BJ (cell line): ENCODE measurements at places on chromosomes 11 and 22.

- no peak for DNase-seq
Measured at GRCh38 chr11:30333405-30333804, 10.5 kb downstream of the ARL14EP start.

DNA sequence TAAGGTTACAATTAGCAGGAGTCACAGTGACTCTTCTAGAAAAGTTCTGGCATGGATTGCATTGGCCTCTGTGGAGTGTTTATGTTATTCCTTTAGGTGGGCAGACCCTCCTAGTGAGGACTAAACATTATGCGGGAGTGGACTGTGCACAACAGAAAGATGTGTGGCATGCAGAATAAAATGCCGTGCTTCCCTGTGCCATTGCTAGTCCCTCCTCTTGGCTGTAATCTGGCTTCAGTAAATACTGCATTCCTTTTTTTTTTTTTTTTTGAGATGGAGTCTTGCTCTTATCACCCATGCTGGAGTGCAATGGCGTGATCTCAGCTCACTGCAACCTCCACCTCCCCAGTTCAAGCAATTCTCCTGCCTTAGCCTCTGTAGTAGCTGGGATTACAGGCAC, 45.0 kb downstream of the SLC5A1 start:
- DNase-seq, result no peak

GRCh38 chr11:10247011-10247410, 47.0 kb downstream of the SBF2 start:
- DNase-seq, result no peak

GRCh38 chr22:30204015-30204741, 42.4 kb downstream of the LIF start:
- no peak for DNase-seq

- DNase-seq, result no peak
Measured at GRCh38 chr11:72781063-72781312, 12.9 kb downstream of the STARD10 start.

DNA sequence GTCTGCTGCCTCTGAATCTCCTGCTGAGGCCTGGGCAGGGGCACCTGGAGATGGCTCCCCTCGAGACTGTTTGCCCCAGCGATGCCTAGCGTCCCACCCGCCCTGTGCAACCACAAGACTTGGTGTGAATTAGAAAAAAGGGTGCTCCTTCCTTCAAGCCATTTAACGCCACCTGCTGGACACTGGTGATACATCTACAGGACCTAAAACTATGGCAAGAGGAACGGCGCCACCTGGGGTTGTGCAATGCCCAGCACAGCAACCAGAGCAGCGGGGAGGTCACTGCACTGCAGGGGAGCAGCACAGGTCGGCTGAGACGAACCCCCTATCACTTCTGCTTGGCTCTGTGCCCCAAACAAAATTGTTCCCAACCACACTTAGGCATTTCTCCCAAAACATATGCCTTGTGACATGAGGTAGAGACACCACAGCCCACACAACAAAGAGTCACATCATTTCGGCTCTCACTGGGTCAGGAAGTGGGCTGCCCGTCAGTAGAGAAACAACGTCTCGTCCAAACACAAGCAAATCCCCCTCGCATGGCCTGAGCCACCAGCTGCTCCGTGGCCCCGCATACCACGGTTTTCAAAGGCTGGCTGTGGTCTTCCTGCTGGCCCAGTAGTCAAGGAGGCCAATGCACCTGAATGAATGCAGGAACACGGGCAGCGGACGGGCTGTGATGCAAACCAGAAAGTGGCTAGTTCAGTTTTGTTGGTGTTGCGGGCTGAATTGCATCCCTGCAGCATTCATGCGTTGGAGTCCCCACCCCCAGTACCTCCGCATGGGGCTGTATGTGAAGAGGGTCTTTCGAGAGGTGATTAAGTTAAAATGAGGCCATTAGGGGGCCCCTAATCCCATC, 171.9 kb downstream of the SHANK2 start:
- no peak for DNase-seq

DNA sequence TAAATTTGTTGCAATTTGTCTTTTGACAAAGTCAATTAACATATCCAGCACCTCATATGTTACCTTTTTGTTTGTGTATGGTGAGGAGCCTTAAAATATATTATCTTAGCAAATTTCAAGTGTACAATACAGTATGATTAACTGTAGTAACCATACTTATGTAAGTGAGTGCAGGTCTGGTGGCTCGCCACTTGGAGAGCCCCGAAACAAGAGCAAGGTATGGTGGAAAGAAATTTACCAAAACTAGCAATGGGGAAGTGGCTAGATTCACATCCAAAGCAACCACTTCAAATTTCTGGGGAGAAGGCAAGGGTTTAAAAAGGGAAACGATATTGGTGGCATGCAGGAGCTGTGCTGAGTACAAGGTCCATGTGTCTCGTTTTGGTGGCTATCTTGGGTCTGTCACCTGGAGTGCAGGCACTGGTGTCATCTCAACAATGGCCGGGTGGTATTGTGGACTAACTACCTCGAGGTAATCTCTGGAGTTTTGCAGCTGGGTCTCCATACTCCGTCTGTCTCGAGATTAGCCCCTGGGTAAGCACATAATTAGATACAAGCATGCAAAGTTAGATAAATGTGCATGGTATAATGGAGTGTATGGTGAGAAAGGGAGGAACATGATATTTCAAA, 8.2 kb upstream of the FNBP4 start:
- DNase-seq, result no peak

DNA sequence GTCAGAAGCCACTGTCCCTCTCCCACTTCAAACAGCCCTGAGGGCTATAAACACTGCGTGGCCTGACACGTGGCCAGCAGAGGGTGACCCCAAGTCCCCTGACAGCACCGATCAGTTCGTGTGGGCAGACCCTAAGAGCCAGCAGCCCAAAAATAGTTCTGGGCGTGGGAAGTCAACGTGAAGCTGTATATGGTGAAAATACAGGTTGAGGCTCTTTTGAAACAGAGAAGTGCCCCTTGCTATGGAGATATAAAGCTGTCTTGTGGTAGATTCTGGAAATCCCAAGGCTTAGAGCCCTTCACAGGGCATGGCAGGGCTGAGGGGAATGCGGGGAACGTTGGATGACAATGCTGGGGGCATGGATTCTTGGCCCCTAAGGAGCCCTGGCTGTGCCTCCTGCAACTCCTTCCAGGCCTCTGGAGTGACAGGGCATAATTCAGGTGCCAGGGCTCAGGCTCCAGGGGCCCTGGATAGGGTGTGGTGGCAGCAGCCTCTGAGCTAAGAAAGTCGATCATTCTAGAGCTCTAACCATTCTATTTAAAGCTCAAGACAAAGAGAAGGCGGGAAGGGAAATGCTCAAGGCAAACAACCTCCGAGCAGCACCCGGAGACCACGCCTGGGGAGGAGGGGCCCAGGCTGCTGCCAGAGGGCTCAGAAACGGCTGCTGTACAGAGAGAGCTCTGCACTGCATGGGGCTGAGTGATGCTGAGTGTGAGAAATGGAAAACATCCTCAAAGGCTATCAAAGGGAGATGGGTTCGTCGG, 60.4 kb upstream of the CD5 start:
- no peak for DNase-seq

GRCh38 chr11:107752949-107753822, 41.3 kb upstream of the SLN start:
- DNase-seq, result no peak

- no peak for DNase-seq
Measured at GRCh38 chr22:31488346-31488883, 1.2 kb downstream of the EIF4ENIF1 start.

DNA sequence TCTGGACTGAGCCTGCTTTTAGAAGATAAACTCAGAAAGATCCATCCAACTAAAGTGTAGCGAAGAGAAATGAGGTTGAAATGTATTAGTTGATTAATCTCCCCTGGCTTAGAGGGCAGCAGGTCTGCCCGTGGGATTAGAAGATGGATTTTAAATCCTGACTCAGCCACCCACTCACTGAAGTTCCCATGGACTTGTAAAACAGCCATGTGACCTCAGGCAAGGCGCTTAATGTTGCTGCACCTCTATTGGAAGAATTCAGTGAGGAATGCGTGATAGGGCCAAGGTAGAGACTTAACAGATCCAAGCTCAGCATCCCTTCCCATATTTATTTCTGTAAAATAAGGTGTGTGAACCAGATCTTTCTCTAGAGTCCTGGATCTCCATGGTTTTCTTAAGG, 45.1 kb upstream of the ELF5 start:
- no peak for DNase-seq

DNA sequence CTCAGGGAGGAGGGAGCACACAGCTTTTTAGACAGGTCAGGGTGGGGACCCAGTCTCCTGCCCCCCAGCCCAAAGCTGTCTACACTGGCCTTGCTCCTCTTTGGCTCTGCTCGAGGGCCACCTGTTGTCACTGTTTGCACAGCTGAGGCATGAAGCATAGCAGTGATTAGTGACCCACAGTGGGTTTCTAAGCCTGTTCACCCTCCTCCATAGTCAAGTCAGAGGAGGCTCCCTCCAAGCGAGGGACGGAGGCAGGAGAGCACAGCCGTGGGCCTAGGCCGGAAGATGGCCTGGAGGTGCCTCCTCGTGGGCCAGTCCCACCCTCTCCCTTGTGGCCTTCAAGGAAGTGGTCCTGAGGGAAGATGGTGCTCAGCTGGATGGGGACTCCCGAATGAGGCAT, 241.1 kb downstream of the GRIK4 start:
- DNase-seq, result no peak

- peak; percentile 28 for DNase-seq
Measured at GRCh38 chr11:129248618-129249017, 56.5 kb upstream of the ARHGAP32 start.

DNA sequence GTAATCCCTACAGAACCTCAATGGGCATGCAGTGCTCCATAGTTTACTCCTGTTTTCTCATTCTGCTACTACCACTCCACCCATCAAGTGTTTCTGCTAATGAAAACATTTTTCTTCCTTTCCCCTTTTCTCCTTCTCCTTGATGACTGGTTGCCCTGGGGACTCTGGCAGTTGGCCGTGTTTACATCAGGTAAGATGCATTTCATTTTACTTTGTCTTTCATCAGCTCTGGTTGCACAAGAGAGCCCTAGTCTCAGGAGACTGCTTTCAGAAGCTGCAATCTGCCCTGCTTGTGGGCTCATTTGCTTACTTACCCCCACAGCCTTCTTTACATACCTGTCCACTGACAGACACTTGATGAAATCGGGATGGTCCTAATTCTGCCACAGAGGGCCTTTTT, 19.6 kb upstream of the LIMK2 start:
- no peak for DNase-seq

DNA sequence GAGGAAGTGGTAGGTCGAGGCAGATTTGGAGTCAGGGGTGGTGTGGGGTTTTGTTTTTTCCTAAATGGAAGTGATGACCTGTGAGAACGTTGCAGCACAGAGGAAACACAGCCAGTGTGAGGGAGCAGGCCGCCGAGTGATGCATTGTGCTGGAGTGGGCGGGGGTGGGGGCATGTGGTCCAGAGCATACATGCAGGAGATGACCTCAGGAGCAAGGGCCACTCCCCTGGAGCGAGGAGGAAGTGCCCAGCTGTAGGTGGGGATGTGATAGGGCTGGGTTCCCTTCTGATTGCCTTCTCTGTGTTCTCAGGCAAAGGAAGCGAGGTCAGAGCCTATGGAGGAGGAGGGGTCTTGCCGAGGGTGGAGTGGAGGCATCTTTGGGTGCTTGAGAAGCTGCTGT, 81.4 kb downstream of the PPP6R3 start:
- DNase-seq, result no peak

- no peak for DNase-seq
Measured at GRCh38 chr11:76997512-76997911, 36.7 kb upstream of the B3GNT6 start.

DNA sequence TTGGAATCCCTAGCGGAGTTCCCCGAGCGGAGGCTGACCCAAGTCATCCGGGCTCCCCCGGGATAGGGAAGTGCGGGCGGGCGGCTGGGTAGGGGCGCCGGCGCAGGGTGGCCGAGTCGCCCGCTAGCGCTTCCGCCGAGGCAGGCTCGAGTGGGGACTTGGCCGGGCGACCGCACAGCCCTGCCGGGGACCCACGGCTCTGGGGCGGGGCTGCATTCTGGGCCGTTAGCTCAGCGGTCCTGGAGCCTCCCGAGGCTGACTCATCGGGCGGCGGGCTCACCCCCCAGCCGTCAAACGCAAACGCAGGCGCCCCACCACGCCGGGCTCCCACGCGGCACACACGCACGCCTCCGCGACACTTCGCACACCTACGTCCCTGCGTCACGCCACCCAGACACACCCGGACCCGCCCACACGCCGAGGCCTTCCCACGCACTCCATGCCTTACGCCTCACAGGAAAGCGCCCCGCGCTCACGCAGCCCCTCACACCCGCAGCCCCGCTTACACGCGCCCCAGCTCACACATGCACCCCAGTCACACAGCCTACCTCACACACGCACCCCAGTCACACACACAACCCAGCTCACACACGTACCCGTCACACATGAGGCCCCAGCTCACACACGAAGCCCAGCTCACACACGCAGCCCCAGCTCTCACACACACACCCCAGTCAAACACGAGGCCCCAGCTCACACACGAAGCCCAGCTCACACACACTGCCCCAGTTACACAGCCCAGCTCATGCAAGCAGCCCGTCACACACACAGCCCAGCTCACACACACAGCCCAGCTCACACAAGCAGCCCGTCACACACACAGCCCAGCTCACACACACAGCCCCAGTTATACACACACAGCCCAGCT, 1.2 kb downstream of the PHLDB1 start:
- no peak for DNase-seq

GRCh38 chr11:56659755-56660154, 3.7 kb upstream of the OR5AR1 start:
- no peak for DNase-seq

DNA sequence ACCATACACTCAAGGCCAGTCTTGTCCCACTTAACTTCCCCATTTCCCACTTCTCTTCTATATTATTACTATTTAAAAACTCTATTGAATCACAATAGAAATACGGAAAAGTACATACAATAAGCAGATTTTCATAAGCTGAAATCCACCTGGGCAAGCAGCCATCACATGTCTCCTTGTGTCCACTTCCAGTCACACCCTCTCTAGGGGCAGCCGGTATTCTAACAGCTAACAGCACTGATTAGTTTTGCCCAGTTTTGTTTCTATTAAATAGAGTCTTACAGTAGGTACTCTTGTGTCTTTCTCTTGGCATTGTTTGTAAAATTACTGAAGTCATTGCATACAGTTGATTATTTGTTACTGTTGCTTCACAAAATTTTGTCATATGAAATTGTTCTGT, 37.8 kb downstream of the PPP6R3 start:
- no peak for DNase-seq

DNA sequence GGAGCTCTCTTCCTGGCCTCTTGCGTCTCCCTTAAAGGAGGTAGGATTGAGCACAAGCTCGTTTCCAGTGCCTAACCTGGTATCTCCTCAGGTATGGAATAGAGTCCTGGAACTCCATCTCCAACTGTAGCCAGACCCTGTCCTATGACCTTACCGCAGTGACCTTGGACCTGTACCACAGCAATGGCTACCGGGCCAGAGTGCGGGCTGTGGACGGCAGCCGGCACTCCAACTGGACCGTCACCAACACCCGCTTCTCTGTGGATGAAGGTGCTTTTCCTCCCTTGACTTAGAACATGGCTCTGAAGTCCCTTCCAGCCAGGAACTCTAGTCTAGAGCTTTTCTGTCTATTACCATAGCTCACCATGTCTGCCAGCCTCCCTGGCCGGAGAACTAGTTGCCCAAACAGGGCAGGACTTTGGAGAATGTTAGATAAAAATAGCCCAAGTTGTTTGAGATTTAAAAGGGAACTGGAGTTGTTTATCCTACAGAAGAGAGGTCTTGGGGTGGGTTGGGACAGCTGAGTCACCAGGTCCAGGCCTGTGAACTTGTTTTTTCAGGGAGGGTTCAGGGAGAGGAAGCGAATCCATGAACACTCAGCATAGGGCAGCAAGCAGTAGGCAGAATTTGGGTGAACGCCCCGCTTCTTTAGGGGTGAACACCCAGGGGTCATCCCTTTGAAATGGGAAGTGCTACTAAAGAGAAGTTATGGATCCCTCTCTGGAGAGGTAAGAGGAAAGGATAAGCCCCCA, 3.3 kb downstream of the IL10RA start:
- no peak for DNase-seq
